Stimulated activated CD8-positive, alpha-beta memory T cell treated with anti-CD3 and anti-CD28 coated beads, Interleukin-15, amount 100 ng/mL, for 1 hour (primary cell): ENCODE measurements at places on chromosomes 3 and 15.

- DNase-seq = no peak
These were observed 58.8 kb upstream of the MELTF start for GRCh38 chr3:197088370-197088769.

DNA sequence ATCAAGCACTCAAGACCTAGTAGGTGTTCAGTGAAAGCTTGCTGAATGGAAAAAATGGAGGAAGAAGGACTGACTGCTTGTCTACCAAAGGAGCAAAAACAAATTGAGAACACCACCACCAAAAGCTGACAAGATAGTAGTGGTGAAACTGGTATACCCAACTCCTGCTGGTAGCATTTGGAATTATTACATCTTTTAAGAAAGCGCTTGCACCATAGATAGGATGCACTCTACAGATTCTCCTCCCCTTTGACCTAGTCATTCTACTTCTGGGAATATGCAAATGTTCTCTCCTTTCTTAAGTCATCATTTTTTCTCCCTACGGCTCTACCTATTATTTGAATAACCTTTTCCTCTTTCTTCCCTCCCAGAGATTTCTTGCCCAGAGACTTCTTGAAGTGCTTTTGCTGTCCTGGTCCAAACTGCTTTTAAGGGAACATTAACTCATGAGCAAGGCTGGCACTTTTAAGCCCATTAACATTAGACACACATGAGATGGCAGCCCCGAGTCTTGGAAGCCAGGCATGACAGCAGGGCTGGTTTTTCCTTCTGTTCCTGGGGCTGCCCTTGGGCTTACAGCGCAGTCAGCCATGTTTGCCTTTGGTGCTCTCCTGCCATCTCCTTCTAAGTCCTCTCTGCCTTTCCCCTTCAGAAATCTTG lies 75.0 kb upstream of the TLE3 start:
- DNase-seq = no peak

DNA sequence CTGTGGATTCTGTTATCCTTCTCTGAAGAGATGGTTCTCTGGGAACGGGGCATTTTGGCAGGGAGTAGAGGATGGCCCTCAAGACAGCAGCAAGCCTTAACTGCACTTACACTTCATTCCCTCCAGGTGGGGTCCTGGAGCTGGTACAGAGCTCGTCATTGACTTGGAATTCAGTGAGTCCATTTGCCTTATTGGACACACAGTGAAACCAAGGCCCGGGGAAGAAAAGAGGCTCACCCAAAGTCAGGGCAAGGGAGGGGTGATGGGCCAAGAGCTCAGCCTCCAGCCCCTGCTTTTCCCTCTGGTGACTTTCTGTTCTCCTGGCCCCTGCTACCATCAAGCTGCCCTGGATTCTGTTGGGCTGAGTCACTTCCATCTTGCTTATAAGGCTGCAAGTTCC lies 125.6 kb downstream of the ETFA start:
- no peak for DNase-seq

DNA sequence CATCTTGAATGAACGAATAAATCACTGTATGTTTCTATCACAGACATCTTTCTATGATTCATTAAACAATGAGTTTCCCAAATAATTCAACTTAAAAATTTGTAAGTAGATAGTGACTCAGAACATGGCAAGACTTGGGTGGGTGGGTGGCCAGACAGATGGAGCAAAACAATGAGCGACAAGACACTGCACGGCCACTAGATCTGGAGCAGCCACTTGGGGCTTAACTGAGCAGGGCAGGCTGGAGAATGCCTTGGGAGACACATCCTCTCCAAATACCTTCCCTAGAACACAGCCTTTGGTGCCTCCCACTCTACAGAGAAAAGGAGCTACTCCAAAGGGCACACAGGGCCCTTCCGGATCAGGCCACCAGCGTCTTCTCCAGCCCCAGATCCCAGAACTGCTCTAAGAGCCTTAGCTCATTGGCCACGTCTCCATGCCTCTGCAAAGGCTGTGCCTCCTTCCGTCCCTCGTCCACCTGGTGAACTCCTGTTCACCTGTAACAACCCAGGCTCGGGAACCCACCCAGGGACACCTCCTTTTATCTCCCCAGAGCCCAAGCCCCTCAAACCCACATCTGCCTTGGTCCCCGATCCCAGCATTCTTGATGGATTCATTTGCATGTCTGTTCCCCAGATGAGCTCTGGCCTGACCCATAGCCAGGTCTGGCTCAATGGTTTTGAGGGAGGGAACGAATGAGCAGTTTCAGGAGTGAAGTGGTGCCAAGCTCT lies 134.9 kb upstream of the IQSEC1 start:
- no peak for DNase-seq

- no peak for DNase-seq
These were observed 117.1 kb downstream of the TPRA1 start for GRCh38 chr3:127473244-127474024.

- no peak for DNase-seq
These were observed 22.3 kb downstream of the HACD2 start for GRCh38 chr3:123562547-123562946.

DNA sequence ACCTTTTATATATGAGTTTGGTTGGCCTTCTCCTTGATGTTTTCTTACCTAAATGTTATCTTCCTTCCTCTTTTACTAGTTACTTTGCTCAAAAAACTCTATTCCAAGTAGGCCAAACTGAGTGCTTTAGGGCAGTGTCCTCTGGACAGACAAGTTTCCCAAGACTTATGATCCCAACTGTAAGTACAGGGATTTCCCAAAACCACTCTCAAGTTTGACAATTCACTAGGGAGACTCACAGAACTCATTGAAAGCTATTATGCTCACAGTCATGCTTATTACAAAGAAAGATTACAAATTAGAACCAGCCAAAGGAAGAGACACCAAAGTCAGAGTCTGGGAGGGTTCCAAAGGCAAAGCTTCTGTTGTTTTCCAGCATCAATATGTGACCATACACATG lies 534.2 kb upstream of the ALCAM start:
- no peak for DNase-seq

DNA sequence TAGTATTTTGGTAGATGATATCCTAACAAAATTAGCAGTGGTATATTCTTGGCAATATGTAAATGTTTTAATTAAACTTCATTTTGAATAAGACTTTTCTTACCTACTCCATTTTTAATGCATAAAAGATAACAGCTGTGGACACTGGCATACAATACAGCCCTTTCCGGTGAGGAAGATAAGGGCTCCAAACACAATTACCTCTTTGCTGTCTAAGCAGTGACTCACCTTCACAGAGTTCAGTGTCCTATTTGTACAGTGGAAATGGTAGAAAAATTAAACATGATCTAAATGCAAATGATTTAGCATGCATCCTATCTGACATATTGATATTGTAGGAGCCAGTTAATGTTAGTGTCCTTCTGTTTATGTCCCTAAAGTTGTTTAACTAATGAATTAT lies 969.4 kb downstream of the PLOD2 start:
- no peak for DNase-seq

DNA sequence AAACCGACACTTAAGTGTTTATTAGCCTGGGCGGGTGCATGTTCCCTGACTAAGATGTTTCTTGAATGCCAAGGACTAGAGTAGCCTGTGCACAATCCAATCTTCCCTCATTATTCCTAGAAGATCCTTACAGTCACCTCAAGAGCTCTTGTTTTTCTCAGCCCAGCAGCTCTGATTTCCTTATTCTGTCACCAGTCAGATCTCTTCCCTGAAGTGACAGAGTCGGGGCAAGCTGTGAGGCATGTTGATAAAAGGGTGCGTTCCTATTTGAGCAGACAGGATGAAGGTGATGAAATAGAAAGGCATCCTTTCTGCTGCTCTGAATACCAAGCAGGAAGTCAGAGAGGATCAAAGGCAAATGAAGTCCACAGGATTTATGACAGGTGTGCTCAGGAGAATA lies 125.6 kb upstream of the MCTP2 start:
- no peak for DNase-seq

- no peak for DNase-seq
These were observed 9.1 kb downstream of the MESP2 start for GRCh38 chr15:89785064-89785773.

GRCh38 chr3:29718661-29719065 lies 437.8 kb downstream of the RBMS3 start:
- no peak for DNase-seq

DNA sequence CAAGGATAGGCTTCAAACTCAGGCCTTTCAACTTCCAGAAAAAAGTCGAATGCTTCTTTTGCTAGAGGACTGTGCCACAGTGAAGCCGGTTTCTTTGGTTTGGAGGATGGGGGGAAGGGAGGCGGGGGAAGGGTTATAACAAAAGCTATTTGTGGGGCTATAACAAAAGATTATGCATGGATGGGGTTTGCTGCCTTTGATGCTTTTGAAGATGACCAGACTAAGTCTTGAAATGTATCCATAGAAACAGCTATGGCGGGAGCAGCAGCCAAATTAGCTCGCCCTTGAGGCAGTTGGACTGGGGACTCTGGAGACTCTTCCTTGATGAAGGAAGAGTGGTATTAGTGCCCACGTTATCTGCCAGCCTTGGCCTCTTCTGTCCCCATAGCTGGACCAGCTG lies 47.5 kb downstream of the SRGAP3 start:
- DNase-seq = no peak

DNA sequence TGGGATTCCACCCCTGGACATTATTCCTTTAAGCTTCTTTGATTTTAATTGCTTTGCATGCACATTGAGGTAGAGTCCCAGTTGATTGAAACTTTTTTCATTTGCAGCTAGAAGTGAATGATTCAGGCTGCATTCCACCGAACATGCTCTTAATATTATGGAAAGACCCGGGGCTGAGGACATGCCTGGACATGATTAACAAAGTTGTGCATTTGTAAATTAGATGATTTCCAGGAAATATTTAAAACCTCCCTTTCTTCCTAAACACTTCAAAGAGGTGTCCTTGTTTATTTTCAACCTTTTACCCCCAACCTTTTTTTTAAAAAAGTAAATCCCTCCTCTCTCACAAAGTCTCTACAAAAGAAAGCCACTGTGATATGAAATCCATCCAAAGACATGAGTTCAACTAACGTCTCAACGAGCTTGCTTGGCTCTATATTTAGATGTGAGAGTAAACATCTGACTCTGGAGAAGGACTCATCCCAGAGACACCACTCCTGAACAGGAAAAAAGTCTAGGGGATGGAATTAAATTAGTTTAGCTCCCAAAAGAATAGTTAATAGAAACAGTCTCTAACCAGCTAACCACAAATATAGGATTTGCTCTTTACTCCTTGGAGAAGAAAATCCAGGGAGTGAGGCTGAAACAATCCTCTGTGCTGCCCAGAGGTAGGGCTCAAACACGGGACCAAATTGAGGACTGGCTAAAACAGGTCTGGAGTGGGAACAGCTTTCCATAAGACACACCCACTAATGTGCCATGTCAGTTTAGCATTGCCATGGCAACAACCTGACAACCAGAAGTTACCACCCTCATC lies 83.1 kb downstream of the XXYLT1 start:
- DNase-seq = no peak
